ENCODE measurements at places on chromosomes 3 and 15. TPM values are rescaled to one million over a fixed set of nuclear protein-coding genes. Genes with fewer than 3 reads are reported as not detected.

Gene CYP1A1
- 0.23 TPM for total RNA-seq

Gene KIF7
- total RNA-seq, result 5.1 TPM

Gene TRPM1
- not detected for total RNA-seq

Gene SLC7A14
- 32.1 TPM for total RNA-seq

Gene MRAS
- total RNA-seq, result 80.5 TPM

Gene NOX5
- 0.23 TPM for total RNA-seq

Gene ZNF639
- 80.5 TPM for total RNA-seq

Gene HEG1
- total RNA-seq, result 7.2 TPM

Gene NIT2
- 12.0 TPM for total RNA-seq

Gene OR5K2
- total RNA-seq, result not detected

Gene HSPBAP1
- total RNA-seq, result 6.5 TPM

Gene SV2B
- total RNA-seq, result 30.2 TPM

Gene FANCD2OS
- not detected for total RNA-seq

Gene ALDH1A2
- 7.4 TPM for total RNA-seq

Gene SERPINI2
- total RNA-seq, result 3.7 TPM

Gene C3orf18
- 28.1 TPM for total RNA-seq

Gene ZNF774
- total RNA-seq, result 8.3 TPM

Gene SIDT1
- 19.6 TPM for total RNA-seq

Gene CPLX3
- 0.92 TPM for total RNA-seq

Gene IL17RB
- total RNA-seq, result 9.0 TPM

Gene ADAMTS7
- total RNA-seq, result 6.0 TPM

Gene FETUB
- total RNA-seq, result not detected

Gene GOLGA6L10
- total RNA-seq, result 2.5 TPM

Gene NLGN1
- total RNA-seq, result 99.4 TPM

Gene IL17RD
- 27.7 TPM for total RNA-seq

Gene AGTR1
- 1.4 TPM for total RNA-seq

Gene SHC4
- 10.1 TPM for total RNA-seq

Gene HRG
- not detected for total RNA-seq

Gene GHSR
- 0.69 TPM for total RNA-seq

Gene MEX3B
- 38.1 TPM for total RNA-seq

Gene GOLGA6B
- total RNA-seq, result not detected

Gene TTC21A
- 3.2 TPM for total RNA-seq

Gene STAC
- 13.8 TPM for total RNA-seq

Gene ANKDD1A
- 13.8 TPM for total RNA-seq

Gene CYFIP1
- 48.2 TPM for total RNA-seq

Gene ALG1L2
- total RNA-seq, result not detected

Gene GPR171
- total RNA-seq, result not detected
